ENCODE measurements at places on chromosomes 5 and 9.
A peak's percentile ranks its signal among the peaks of the same experiment; 100 is the strongest.

GRCh38 chr5:57600321-57600720, 117.7 kb upstream of the ACTBL2 start:
- peak; percentile 7 for DNase-seq

GRCh38 chr5:65364907-65365306, 116.8 kb downstream of the ADAMTS6 start:
- no peak for DNase-seq

GRCh38 chr5:61637566-61637965, 305.5 kb downstream of the ZSWIM6 start:
- DNase-seq: no peak

DNA sequence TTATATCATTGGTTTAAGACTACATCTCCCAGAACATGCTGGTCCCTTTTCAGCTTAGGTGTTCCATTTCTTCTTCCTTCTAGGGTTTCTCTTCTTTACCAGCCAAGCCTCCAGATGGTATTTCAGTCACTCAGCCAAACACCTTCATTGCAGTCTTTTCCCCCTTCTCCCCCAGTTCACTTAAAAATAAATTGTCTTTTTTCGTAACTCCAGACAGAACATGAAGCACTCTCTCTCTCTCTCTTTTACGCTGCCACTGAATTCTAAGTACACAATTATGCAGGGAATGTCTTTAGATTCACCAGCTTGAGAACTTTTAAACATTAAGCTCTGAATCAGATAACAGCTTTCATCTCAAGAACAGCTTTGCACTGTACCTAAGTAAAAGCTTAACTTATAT, 419.7 kb upstream of the BRINP1 start:
- DNase-seq: no peak

DNA sequence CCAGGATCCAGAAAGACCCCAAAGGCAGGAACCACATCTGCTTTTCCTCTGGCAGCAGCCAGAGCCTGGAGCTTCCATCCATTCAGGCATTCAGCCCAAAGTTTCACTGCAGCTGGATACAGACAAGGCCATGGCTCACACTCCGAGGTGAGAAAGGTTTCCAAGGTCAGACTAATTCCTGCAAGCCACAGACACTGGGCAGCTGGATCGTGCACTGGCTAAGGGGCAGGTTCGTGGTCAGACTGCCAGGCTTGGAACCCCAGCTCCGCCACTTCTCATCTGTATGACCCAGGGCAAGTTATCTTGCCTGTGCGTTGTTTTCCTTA, 36.9 kb downstream of the SPOCK1 start:
- DNase-seq: no peak

DNA sequence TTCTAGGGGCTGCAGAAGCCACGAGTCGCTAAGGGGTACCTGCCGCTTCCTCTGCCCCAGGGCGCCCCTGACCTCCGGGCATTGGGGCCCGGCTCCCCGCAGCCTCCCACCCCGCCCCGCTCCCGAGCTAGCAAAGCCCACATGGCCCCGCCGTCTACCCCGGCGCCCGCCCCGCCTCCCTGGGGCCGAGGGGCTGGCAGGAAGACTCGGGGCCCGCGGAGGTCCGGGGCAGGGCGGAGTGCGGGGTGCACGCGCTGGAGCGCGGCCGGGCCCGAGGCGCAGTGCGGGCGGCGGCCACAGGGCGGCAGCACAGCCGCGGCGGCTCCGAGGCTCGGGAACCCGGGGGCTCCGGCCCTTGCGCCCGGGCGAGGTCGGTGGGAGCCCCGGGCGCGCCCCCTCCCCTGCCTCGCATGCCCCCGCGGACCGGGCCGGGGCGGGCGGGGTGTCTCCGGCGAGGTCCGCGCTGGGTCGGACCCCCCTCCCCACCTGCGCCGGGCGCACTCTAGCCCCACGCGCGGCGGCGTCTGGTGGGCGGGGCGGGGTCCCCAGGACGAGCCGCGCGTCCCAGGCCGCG, 6.7 kb downstream of the NRARP start:
- DNase-seq: peak; percentile 76

DNA sequence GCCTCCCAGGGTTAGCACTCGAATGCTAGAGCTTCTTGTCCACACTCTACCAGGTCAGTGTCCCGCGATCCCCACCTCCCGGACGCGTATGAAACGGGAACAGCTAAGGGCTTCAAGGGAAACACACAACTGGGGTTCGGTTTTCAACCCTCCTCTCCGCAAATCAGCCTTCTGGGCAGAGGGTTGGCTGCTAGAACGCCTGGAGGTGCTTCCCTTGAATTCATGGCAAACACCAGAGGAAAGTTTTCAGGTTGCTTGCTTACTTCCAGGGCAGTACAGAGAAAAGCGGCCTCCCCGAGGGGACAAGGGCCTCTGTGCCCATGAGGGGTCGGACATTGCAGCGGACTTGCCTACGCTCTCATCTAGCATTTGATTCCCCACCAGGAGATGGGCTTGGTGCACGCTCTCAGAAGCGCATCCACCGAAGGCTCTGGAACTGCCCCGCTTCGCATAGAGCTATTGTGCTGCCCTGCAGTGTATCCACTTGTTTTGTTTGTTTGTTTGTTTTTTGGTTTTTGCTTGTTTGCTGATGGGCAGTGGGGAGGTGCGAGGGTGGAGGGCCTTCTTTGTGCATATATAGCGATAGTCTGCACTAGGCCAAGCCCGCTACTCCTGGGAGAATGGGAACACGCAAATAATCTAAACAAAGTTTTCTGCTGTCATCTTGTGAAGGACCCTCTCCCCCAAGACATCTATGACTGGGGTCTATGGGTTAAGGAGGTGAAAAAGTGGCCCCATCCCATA, 1.3 kb upstream of the DMRT3 start:
- no peak for DNase-seq

DNA sequence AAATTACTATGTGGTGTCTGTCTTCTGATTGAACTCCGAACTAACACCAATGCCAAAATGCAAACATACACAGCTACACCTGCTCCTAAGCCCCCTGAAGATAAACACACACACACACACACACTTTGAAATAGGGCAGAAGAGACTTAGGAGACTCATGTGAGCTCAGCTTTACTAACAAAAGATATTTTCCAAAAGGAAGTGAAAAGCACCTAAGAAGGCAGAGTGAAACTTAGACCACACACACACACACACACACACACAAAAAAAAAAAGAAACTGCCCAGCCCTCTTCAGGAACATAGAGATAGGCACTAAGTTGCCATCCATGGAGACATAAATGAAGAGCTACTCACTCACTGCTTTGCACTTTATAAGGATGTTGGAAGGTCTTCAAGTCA, 45.2 kb upstream of the APC start:
- peak; percentile 22 for DNase-seq

DNA sequence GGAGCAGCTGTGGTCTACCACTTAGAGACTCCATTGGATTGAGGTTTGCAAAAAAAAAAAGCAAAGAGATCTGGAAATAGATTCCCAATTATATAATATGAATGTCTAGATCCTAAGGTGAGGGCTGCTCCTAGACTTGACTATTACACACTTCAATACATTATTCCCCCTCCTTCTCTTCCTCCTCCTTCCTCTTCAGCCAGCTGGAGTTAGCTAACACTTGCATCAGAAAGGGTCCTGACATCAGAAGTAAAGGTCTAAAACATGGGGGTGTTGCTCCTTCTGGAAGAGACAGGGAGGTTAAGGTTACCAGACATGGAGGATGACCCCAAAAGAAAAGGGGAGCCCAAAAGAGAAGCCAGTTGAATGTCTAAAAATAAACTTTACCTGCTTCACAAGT, 12.9 kb upstream of the NR3C1 start:
- no peak for DNase-seq

DNA sequence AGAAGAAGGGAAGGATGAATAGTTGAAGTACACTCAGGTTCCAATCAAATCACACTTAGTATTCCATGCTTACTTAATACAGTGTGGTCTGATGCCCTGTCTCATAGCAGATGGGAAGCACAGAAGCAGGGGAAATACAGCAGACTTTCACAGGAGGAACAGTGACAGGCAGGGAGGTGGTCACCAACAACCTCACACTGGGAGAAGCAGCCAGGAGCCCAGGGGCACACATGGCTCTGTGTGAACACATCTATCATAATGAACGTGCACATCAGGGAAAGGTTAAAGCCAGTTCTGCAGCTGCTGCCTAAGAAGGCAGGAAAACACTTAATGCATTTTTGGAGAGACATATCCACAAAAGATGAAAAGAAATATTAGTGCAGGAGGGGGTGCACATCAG, 312.3 kb downstream of the MED10 start:
- no peak for DNase-seq

- DNase-seq: no peak
Observed at GRCh38 chr9:133126697-133127339, 5.8 kb upstream of the RALGDS start.

All from hematopoietic multipotent progenitor cell treated with erythropoietin and hydrocortisone succinate and interleukin-3 and kit ligand, for 4 days (in vitro differentiated cells).